Lower lobe of right lung (tissue), 2 donors: ENCODE measurements at places on chromosomes 13 and 19.

GRCh38 chr13:74103970-74104555 lies 30.1 kb downstream of the KLF12 start:
- no peak for DNase-seq

DNA sequence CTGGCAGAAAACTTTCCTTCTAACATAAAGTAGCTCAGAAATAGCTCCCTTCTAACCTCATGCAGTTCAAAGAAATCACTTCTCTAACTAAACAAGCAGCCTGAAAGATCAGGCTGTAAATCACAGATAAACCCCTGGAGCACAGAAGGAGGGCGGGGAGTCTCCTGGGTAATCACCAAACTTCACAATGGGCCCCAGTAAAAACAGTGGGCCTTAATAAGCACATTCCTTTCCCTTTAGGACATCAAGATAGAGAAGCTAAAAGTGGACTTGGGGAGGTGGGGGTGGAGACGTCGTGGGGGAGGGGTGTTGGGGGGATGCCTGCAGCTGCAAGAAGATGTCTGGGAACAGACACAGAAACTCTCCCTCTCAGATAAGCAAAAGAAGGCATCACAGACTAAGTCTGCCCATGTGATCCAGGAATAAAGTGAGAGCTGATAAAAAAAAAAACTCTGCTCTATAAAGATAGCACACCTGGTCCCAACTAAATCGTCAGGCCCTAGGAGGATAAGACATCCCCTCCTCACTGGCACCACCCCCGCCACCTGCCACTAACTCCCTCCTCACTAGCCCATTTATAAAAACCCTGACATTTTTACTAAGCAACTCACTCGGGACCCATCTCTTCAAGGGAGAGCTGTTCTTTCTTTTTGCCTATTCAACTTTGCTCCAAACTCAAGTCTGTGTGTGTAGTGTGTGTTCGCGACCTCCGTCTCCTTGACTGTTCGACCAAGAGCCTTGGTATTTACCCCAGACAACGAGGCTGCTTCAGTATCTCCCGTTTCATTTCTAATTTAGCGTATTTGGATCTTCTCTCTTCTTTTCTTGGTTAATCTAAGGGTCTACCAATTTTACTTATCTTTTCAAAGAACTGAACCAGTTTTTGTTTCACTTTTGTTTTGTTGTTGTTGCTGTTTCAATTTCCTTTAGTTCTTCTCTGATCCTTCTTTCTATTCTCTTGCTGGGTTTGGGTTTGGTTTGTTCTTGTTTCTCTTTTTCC lies 31.7 kb downstream of the DNAJC15 start:
- no peak for DNase-seq

DNA sequence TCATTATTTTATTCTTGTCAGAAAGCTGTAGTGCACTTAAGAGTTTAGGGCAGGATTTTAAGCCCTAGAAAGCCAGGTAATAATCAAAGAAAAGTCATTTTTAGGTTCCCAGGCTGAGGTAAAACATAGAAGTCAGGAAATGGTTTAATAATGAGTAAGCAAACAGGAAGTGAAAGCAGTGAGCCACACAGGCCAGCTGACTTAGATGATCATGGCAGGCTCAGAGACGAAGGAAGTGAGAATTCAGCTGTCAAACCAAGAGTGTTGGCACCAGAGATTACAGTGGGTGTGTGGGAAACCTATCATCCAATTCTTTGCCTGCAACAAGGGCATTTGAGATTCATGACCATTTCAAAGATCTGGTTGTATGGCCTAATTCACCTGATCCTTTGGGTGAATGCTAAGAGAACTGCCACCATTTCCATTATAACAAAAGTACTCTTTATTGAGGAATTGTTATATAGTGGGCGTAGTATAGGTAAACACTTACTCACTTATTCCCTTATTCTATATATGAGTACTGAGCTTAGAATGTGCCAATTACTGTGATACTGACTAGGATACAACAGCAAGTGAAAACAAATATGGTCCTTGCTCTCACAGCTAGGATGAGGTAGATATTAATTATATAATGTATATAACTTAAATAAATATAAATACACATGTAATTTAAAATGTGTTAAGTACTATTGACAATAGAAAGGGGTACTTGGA lies 103.7 kb upstream of the EDNRB start:
- DNase-seq: peak; percentile 40

DNA sequence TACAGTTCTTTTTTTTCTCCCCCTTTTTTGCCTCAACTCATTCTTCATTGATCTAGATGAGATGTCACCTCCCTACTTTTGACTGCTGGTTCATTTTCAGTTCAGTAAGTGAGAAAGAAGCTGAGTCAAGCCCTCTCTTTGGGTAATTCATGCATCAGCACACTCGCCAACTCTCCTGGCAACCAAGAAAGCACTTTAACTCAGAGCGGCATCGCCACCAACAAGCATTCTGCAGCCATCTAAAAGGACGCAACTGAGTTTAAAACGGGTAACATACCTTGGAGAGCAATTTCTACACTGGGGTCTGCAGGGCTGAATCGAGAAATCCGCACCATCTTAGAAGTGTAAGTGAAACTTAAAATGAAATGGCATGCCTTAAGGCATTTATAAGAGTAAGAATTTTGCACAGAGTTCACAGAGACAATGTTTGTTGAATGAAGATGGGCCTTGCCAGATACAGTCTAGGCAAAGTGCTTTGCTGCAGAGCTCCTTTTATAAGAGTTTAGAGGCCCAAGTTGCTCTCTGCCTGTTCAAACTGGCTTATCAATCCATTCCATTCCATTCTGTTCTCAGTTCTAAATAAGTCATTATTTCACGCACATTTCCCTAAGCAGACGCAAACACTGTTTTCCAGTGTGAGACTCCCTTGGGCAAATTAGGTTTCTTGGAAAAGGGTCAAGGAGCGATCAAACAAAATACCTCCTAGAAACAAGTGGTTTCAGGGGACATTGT lies 338.0 kb downstream of the ENOX1 start:
- no peak for DNase-seq

- no peak for DNase-seq
Observed at GRCh38 chr13:99963816-99964339, 7.7 kb downstream of the ZIC5 start.

GRCh38 chr13:110176431-110176830 lies 130.5 kb downstream of the COL4A1 start:
- DNase-seq: no peak

- DNase-seq: no peak
Observed at GRCh38 chr13:43558326-43558725, 228.4 kb downstream of the ENOX1 start.

DNA sequence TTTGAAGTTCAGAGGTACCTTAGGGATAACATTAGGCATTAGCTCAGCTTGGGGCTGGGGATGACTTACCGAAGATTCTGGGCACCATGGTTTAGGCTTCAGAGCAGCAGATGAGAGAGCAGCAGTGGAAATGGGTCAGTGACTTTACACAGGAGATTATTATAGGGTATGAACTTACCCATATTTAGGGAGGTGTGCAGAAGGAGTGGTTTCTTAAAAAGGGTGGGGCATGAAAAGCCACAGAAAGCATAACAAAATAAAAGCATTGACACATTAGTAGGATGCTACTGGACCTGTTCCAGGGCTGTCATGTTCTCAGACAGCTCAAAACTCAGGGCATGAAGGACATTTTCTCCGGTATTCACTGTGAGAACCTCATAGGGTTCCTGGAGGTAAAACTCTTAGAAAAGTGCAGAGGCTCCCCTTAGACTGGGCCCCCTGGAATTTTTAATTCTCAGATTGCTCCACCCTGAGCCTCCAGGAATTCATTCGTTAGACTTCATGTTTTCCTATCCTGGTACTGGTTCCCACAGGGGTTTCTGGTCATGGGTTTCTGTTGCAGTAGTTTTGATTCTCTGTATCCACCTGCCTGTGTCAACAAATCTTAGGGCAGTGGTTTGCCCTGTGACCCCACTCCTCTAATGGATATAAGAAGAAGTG lies 20.7 kb downstream of the IGFL1 start:
- no peak for DNase-seq

DNA sequence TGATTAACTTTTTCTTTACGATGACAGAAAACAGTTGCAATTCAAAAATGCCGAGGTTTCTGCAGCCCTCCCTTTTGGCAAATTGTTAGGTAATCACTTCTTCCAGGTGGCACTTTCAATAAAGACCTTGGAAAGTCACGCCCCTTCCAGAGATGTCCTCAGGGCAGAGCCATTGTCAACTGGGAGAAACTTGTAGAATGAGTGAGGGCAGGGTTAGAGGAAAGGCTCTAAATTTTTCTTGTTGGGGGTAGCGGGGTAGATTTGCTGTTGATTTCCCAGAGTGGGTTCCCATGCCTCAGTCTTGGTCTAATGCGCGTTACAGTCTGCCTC lies 421.1 kb downstream of the FGF9 start:
- no peak for DNase-seq

DNA sequence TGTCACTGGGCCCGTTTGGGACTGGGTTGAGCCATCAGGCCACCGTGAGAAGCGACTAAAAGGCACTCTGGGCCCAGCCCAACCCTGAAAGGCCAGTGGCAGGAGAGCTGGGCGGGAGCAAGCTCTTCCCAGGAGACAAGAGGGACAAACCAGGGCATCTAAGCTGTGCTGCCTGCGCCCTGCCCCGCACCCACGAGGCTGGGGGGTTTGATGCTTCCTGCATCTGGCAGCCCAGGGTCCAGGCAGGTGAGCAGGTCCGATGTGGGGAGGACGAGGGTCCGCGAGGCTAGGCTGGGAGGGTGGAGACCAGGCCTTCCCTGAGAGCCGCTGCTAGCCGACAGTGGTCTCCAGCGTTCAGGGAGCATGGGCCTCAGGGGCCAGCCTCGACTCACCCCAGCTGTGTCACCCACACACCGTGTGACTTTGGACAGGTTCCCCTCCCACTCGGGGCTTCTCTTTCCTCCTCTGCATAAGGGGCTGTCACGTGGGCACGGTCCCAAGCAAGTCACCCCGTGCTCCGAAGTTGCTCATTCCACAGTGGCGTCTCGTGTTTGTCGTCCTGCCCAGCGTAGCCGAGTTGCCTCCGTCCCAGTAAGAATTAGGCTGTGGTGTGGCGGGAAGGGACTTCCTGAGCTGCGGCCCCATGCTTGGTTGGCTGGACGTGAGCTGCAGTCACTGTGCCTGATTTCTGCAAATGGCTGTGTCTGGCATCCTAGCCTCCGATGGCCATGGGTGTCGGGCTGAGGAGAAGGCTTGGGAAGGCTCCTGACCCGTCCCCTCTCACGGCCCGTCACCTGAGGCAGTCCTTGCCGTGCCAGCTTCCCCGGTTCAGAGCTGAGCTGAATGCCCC lies 15.8 kb downstream of the PLIN4 start:
- DNase-seq: no peak

DNA sequence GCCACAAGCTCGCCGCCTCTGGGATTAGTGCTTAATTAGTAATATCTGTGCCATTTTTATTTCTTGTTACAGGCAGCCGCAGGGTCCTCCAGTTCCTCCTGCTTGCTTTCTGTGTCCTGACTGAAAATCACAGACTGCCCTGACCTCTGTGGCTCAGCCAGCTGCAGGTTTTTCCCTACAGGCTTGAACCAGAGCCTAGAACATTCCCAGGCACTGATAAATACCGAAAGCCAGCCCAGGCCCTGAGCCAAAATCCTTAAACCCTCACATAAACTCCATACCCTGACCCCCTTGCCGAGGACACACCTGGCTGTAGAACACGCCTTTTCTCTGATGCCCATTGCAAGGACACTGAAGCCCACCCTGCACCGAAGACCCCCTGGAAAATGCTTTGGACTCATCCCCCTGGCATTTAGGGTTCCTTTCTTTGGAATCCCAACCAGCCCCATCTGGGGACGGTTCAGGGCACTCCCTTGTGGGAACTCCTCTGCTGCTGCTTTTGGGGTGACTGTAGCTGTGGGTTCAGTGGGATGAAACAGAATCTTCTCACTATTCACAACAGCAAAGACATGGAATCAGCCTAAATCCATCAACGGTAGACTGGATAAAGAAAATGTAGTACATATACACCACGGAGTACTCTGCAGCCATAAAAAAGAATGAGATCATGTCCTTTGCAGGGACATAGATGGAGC lies 15.5 kb downstream of the DPP9 start:
- DNase-seq: no peak

DNA sequence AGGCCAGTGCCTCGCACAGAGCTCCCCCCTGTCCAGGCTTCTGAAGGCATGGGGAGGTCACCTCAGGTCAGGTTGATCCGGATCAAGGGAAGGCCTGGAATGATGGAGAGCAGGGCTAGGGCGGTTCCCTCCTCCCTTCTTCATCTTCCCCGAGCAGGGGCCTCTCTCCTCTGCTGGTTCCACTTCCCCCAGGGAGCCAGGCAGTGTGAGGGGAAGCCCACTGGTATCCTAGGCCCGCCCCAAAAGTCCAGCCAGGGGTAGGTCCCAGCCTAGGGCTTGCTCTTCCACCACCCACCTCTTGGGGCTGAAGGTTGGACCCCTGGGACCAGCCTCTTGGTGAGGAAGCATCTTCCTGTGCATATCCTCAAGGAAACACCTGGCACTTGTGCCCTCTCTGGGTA lies 16.4 kb upstream of the PRR19 start:
- DNase-seq: no peak

- no peak for DNase-seq
Observed at GRCh38 chr19:32688311-32688710, 3.3 kb upstream of the NUDT19 start.

- DNase-seq: peak; percentile 93
Observed at GRCh38 chr19:6530386-6531162, at the start of gene TNFSF9. Gene TNFSF9, plus strand, starts transcription at chr19:6531026. Its CDS starts 11 bp downstream, at chr19:6531037.

GRCh38 chr19:1035998-1036621 lies 3.8 kb upstream of the ABCA7 start:
- no peak for DNase-seq

- no peak for DNase-seq
Observed at GRCh38 chr13:52348983-52349780, 56.8 kb downstream of the THSD1 start.

- DNase-seq: no peak
Observed at GRCh38 chr19:42017040-42017439, 23.0 kb upstream of the ATP1A3 start.

GRCh38 chr13:92590503-92590908 lies 636.1 kb upstream of the GPC6 start:
- DNase-seq: no peak

DNA sequence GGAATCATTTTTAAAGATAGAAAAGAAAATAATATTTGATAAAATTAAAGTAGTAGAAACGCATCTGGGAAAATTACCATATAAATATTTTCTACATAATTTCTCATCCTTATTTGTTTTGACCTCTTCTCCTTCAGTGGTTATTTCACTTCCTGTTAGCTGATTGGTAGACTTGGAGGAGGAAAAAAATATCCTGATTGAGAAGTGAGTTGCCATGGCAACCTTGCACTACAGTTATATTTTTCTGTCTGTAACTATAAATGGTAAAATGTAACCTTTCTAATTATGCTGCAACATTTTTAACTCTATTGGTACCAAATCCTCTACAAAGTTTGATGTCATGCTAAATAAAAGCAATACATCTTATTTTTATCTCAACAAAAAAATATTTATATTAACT lies 45.2 kb downstream of the SCEL start:
- DNase-seq: no peak

DNA sequence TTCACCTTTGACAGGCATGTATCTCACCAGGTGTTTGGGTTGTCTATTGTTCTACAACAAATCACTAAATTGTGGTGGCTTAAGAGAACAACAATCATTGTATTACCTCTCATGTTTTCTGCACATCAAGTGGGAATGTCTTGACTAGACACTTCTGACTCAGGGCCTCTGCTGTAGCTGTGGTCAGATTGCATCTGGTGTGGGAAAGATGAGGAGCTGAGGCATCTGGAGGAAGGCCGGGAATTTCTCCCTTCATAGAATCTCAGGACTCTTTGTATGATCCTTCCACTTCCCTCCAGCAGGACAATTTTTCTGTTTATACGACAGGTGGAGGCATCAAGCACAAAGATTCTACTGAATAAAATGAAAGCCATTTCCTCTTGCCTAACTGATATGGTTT lies 511.8 kb upstream of the NBEA start:
- no peak for DNase-seq
